Suppressor macrophage treated with lipopolysaccharide for 4 hours (primary cell): ENCODE measurements at places on chromosomes 4 and X.
A peak's percentile ranks its signal among the peaks of the same experiment; 100 is the strongest.

- no peak for DNase-seq
Observed at GRCh38 chrX:135985973-135986310, 707 bp downstream of the SLC9A6 start.

- peak; percentile 0 for DNase-seq
Observed at GRCh38 chr4:182863501-182863900, 53.7 kb downstream of the DCTD start.

DNA sequence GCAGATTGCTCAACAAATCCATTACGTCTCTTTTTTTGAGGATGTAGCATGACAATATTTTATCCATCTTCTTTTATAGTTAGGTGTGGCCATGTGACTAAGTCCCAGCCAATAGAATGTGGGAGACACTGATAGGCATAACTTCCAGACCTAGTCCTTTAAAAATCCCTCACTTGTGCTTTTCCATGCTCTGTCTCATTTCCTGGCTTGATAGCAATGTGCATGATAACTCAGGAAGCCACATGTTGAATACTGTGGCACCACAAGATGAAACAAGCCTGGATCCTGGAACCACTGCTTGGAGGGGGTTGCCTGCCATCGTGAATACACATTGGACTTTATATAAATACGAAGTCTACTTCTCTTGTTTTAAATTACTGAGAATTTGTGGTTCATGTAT is 184.0 kb upstream of the NEIL3 start:
- DNase-seq: no peak

- DNase-seq: no peak
Observed at GRCh38 chr4:20430259-20430941, 178.7 kb downstream of the SLIT2 start.

- DNase-seq: no peak
Observed at GRCh38 chr4:155914782-155915181, 11.3 kb downstream of the TDO2 start.

DNA sequence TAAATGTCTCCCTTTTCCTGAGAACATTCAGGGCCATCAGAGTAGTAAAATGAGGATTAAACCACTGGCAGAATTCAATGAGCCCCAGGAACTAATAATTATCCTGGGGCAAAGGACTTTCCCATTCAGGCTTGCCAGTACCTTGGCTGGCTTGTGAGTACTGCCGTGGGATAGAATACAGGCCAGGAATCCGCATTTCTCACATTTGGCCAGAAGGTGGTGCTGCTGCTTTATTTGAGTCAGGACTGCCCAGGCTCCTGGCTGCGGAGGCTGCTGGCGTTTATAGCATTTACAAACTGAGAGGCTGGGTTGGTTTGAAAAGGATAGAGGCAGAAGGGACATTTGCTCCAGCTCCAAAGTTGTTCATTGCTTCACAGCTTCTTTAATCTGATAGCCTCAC is 91.4 kb downstream of the RTL9 start:
- DNase-seq: peak; percentile 66

DNA sequence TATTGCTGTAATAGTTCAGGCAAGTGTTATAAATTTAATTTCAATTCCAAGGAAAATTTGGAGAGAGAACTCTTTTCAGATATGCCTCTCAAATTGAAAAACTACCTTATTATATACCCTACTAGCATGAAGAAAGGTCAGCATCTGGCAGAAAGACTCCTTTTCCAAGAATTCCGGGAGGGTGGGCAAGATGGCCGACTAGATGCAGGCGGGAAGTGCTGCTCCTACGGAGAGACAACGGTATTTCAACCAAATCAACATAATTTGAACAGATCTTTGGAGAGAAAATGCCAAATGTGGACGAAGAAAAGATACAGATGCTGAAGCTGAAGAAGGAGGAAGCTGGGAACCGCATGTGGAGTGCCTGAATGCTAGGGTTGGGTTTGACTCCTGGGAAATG is 53.8 kb upstream of the INTU start:
- DNase-seq: no peak

DNA sequence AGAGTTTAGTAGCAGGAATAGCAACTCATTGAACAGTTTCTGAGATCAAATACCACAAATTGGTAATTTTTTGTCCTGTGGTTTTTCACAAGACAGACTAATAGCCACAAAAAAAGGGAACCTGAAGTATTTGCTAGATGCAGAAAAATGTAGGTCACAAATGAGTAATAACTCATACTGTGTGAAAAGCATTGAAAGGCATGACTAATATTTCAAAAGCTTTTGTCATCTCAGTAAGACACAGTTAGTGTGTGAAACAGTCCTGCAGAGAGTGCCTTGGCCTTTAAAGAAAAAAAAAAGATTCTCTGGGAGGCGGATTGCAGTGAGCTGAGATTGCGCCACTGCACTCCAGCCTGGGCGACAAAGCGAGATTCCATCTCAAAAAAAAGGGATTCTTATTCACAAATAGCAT is 31.4 kb upstream of the SLC25A31 start:
- DNase-seq: peak; percentile 89

GRCh38 chrX:98029861-98030260 is 1146.2 kb downstream of the RPA4 start:
- no peak for DNase-seq

DNA sequence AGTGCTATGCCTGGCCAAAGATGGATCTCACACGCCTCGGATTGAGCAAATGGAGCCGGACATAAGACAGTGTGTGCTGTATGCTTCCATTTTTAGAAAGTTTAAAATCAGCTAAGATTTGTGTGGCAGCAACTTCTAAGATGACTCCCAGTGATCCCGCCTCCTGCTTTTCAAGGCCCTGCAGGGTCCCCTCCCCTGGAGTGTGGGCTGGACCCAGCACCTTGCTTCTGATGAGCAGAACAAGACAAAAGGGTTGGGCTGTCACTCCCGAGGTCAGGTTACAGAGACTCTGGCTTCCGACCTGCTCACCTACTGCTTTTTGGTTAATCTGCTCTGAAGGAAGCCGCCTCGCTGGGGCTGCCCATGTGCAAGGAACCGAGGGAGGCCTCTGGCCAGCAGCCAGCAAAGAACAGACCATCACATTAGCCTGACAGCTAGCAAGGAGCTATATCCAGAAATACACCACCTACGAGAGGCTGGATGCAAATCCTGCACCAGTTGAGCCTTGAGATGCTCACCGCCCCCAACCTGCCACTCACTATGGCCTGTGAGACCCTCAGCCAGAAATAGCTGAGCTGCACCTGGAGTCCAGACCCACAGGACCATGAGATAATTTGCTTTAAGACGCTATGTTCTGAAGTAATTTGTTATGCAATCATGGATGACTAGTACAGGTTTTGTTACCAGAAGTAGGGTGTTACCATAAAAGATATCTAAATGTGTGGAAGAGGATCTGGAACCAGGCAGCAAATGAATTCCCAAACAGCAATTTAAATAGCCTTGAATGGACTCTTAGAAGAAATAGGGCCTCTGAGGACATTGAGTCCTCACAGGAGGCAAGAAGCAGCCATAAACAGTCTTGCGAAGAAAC is 47.6 kb downstream of the CRMP1 start:
- no peak for DNase-seq

GRCh38 chrX:106177106-106177981 is 9.2 kb downstream of the PWWP3B start:
- DNase-seq: no peak

DNA sequence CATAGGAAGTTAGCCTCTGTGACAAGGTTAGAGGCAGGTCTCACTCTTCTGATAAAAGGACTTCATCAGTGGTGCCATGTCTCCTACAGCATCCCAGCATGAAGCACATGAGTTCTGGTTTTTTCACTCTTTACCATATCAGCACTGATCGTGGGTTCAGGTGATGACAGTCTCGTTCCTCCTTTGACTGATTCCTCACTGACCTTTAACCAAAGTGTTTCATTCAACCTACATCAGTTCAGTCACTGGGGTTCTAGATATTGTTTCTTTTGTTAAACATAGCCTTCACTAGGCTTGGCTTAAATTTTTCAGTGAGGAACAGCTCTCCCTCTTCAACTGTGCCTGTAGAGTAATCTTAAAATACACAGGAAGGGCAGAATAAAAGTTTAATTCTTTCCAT is 9.6 kb upstream of the MAGEA8 start:
- DNase-seq: no peak

- no peak for DNase-seq
Observed at GRCh38 chr4:16050669-16051068, 33.2 kb downstream of the PROM1 start.

DNA sequence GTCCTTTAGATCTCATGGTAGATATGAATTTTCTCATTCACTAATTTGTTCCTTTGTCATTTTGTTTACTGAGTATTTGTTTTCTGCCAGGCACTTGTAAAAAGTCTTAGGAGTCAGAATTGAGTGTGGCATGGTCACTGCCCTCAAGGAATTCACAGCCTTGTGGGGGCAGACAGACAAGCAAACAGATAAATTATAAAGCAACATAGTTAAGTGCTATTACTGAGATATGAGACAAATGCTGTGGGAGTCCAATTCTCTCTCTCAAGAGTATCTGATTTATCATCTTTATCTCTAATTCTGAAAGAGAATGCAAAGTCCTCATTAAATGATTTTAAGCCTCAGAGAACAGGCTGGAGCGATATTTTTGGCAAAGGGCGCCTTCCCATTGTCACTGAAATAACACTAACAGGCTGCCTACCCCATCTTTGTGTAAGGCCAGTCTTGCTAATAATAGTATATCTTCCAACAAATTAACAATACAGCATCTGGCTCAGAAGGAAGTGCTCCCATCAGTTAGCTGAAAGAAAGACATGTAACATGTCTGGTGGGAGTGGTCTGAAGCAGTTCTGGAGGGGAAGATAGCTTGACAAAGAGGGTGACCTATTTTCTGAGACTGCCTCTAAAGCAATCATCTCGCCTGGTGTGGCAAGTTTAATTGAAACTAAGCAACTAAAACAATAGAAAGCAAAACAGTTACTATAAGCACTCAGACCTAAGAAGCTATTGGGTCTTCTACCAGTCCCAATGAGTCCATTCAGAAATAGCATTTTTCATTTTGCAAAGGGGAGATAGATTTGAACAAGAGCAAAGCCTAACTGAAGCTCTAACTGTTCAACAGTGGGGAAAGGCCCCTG is 61.5 kb upstream of the AMOT start:
- DNase-seq: no peak

- no peak for DNase-seq
Observed at GRCh38 chr4:145888393-145888792, 50.2 kb downstream of the ZNF827 start.

DNA sequence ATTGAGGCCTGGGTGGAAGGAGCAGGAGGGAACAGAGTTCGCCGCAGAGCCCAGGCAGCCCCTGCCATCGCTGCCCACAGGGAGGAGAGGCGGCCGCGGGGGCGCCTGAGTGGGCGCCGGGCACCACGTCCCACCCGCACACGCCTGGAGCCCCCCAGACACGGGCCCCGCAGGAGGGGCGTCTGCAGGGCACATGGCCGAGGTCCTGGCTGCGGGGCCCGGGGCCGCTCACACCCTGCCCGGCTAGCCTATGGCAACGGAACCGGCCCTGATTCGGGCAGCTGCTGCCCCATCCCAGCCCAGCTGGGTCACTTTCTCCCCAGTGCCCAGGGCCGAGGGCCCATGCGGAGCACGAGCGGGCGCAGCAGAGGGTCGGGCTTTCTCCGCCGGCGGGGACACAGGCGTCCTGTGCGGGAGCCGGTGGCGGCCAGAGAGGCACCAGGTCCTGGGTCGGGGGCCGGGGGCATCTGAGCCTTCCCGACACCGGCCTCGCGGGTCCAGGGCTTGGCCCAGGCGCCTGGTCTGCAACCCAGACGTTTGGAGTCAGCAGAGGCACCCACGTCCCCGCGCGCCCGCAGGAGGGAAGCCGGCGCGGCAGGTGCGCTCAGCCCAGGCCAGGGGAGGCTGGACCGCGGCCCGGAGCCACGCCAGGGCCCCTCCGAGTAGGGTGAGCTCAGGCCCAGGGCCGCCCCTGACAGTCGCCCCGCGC is 91.2 kb downstream of the FAM53A start:
- DNase-seq: no peak

GRCh38 chr4:177611974-177612664 is 169.9 kb upstream of the AGA start:
- no peak for DNase-seq

- DNase-seq: no peak
Observed at GRCh38 chrX:54386314-54386713, 28.5 kb upstream of the WNK3 start.

DNA sequence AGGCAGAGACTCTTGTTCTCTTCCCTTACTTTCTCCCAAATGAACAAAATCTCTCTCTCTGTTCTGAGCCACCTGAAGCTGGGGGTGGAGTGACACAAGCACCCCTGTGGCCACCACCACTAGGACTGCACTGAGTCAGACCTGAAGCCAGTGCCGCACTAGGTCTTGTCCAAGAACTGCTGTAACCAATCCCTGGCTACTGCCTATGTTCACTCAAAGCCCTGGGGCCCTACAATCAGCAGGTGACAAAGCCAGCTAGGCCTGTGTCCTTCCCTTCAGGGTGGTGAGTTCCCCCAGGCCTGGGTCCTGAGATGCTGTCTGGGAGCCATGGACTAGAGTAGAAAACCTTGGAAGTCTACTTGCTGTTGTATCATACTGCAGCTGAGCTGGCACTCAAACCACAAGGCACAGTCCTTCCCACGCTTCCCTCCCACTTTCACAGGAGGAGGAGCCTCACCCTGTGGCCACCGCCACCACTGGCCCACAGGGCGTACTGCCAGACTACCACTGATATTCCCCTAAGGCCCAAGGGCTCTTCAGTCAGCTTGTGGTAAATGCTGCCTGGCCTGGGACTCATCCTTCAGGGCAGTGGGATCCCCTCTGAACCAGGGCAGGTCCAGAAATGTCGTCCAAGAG is 119.1 kb downstream of the RTL9 start:
- no peak for DNase-seq
